ENCODE measurements at places on chromosomes 2 and 18. TPM values are rescaled to one million over a fixed set of nuclear protein-coding genes. Genes with fewer than 3 reads are reported as not detected.
A peak's percentile ranks its signal among the peaks of the same experiment; 100 is the strongest.

MGAT5 gene
- total RNA-seq = 15.8 TPM

GRCh38 chr2:237478979-237479378, 8.1 kb upstream of the MLPH start:
- no peak for DNase-seq

MAPK4 gene
- total RNA-seq = not detected

- DNase-seq = peak; percentile 5
Measured at GRCh38 chr18:5309888-5310470, 14.5 kb upstream of the ZBTB14 start.

- no peak for DNase-seq
Measured at GRCh38 chr2:106098664-106099063, 95.4 kb downstream of the UXS1 start.

CACNB4 gene
- 4.8 TPM for total RNA-seq

POTEI gene
- total RNA-seq = not detected
